ENCODE measurements at places on chromosomes 6 and 20. TPM values are rescaled to one million over a fixed set of nuclear protein-coding genes. Genes with fewer than 3 reads are reported as not detected.

DNA sequence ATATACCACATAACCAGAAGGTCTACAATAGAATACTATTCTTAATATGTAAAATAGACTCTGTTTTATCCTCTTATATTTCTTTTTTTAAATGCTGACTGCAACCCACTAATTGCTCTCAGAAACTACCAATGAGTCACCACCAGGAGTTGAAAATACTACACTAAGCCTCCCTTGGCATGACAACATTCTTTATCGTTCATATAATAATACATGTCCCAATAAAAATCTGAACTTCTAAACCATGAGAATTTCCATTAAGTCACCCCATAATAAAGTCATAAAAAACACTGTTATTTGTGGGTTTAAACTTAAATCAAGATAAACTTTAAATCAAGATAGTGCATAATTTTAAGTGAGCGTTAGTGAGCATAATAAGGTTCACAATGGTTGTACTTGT is 4.2 kb downstream of the HACE1 start:
- ATAC-seq: no peak

GRCh38 chr6:130423044-130423443 is 57.2 kb downstream of the TMEM200A start:
- no peak for ATAC-seq

DNA sequence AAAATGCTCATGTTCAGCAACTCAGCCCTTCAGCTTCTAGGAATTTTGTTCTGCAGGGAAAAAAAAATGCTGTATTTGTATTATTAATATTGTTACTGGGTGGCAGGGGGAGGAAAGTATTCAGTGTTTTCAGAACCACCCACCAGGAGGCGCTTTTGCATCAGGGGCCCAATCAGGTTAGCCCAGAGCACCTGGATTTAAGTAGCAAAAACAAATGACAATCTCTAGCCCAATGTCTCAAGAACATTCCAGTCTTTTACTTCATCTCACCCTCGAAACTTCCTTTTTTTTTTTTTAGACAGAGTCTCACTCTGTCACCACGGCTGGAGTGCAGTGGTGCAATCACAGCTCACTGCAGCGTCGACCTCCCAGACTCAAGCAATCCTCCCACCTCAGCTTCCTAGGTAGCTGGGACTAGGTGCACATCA is 635 bp upstream of the C20orf203 start:
- ATAC-seq: peak; percentile 49

GRCh38 chr20:36969051-36969450 is 17.5 kb upstream of the SAMHD1 start:
- no peak for ATAC-seq

GRCh38 chr20:12715371-12715770 is 293.4 kb upstream of the SPTLC3 start:
- no peak for ATAC-seq

DNA sequence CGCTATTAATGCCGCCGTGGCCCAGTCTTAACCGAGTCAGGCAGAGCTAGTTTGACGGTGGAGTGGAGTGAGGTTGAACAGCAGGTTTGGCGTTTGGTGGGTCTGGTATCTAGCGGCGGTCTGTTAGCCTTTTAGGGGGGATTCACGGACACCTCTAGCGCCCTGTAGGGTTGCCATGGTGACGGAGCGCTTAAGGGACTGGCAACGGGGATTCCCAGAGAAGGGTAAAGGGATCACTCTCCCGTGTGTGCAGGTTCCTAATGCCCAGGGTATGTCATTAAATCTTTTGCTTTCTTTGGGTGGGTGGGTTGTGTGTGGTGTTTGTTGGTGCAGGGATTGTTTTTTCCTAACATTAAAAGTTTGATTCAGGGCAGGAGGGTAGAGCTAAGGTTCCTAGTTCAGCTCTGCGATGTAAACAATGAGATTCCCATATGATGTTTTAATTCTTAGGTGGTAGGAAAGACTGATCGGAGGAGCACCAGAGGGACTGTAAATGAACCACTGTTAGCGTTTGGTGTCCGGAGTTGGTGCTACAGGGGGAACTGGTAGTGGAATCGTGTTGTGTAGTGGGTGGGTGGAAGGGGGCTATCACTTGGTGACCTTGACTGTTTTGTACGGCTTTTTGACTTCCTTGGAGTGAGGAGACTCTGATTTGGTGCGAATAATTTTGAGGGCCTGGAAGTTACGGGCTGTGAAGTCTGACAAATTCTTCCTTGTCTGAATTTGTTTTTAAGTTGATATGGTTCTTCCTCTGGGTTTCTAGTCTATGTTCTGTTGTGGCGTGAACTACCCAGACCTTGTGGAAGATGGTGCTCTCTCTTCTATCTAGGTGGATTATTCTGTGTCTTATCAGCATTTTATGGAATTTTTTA is 5.0 kb downstream of the BRD2 start:
- ATAC-seq: no peak

GRCh38 chr20:1860446-1860845 is 34.8 kb upstream of the SIRPA start:
- ATAC-seq: no peak

- no peak for ATAC-seq
These were observed 108.9 kb downstream of the SNX5 start for GRCh38 chr20:17859616-17860232.

SULF2 gene
- total RNA-seq: 26.4 TPM

SNAP91 gene
- not detected for total RNA-seq

- ATAC-seq: no peak
These were observed 10.6 kb downstream of the PYGB start for GRCh38 chr20:25258476-25258805.

DNA sequence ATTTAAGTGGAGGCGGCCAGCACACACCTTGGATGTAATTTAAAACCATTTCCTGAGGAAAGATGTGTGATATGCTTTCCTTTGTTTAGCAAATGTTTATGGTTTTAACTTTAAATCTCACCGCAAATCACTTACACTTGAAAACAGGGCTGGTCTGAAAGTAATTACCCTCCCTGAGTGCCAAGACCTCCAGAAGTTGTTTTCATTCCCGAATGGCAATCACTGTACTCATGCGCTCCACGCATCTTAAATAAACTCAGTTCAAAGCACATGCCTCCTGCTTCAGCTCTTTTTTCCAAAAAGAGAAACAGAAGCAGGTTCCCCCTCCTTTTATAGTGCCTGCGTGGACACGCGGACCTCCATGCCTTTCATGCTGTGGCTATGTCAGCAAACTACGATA is 224.0 kb downstream of the SMOC2 start:
- no peak for ATAC-seq

DNA sequence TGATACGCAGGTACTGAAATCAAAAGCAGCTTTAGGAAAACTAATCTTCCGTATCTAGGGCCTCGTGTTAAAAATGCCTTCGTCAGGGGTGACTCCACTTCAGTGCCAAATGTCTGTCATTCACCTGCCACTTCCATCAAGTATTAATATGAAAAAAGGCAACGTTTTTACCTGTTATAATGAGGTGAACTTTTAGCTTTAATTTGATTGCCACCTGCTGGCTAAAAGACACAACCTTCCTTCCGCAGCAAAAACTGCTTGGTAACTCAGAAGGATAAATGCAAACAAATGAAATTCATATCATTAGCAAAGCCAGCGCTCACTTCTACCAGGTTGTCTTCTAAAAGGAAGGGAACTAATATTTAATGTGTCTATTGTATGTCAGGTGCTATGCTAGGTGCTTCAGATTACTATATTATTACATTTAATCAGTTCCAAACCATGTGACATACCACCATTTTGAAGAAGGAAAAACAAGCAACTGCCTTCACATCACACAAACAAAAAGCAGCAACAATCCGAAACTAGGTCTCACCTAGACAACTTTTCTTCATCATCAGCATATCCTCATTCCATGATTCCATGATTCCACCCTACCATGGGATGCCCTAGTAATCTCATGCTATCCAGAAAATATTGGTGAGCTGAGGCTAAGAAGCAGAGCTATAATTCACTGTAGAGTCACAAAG is 20.6 kb upstream of the ARHGAP18 start:
- peak; percentile 22 for ATAC-seq

GRCh38 chr6:30727920-30728553 is 7.9 kb downstream of the TUBB start:
- ATAC-seq: no peak

DSP gene
- 1,306 TPM for total RNA-seq

- no peak for ATAC-seq
These were observed 193.3 kb upstream of the SYNDIG1 start for GRCh38 chr20:24275946-24276705.
